Stimulated activated CD8-positive, alpha-beta memory T cell treated with anti-CD3 and anti-CD28 coated beads, Interleukin-15, amount 100 ng/mL, for 4 hours (primary cell): ENCODE measurements at places on chromosomes 16 and 17.

GRCh38 chr17:1260770-1261161, 9.5 kb upstream of the BHLHA9 start:
- no peak for DNase-seq

DNA sequence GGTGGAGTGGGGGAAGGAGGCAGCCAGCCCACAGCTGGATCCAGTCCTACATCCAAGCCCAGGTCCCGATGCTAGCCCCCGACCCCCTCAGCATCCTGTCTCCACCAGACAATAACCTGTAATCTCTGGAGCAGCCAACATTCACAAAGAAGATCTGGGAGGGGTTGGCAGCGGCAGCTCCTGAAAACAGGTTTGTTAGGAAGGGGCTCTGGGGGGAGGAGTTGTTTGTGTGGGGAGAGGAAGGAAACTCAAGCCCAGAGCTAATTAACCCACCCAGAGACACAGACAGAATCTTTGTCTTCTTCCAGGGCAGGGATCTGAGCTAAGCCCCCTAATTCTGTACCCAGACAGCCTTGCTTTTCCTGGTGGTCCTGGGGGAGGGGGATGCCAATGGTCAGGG, 4.6 kb upstream of the C17orf113 start:
- DNase-seq = no peak

GRCh38 chr16:11016993-11017392, 72.6 kb downstream of the CLEC16A start:
- peak; percentile 28 for DNase-seq

DNA sequence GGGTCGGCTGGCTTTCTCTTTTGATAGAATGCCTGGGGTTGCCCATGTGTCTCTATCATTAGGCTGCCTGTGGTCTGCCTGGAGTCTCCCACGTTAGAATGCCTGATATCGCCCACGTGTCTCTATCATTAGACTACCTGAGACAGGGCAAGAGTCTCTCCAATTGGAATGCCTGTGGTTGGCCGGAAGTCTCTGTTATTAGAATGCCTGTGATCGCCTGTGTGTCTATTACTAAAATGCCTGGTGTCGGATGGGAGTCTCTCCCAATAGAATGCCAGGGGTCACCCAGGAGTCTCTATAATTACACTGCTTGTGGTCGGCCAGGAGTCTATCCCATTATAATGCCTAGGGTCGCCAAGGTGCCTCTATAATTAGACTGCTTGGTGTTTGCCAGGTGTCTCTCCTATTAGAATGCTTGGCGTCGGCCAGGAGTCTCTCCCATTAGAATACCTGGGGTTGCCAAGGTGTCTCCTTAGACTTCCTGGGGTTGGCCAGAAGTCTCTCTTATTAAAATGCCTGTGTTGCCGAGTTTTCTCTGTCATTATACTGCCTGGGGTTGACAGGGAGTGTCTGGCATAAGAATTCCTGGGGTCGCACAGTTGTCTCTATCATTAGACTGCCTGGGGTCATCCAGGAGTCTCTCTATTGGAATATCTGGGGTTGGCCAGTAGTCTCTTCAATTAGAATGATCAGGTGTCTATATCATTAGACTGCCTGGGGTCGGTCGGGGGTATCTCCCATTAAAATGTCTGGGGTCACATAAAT, 2272.8 kb downstream of the TP53TG3F start:
- DNase-seq = no peak

DNA sequence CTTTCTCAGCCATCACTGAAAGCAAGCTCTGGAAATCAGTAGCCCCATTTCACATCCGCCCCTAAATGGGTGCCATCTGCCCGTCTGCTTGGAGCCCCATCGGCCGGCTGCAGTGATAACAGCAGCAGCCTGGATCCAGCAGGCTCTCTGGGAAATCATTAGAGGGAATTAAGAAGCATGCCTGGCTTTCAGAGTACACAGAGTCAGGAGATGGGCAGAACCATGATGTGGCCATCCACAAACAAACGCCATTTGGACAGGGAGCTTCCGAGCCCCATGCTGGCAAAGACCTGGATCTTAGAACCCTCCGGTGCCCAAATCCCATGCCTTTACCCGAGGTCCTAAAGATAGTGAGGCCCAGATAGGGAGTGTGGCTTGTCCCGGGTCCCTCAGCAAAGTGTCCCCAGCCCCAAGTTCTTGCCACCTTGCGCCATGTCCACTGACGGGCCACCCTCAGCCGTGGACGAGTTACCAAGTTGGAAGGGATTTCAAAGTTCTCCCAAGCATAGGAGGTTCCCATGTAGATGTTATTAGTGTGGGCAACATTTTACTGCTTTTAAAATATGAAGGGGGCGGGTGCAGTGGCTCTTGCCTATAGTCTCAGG, 1.0 kb upstream of the LITAF start:
- no peak for DNase-seq

DNA sequence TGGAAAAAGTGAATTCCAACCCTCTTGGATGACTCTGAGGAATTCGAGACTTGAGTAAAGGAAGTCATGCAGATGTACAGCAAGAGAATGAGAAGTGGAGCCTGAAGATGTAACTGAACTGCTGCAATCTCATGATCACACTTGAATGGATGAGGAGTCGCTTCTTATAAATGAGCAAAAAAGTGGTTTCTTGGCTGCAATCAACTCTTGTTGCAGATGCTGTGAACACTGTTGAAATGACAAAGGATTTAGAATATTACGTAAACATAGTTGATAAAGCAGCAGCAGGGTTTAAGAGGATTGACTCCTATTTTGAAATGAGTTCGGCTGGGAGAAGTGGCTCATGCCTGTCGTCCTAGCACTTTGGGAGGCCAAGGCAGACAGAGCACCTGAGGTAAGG, 25.5 kb downstream of the ASPA start:
- no peak for DNase-seq

DNA sequence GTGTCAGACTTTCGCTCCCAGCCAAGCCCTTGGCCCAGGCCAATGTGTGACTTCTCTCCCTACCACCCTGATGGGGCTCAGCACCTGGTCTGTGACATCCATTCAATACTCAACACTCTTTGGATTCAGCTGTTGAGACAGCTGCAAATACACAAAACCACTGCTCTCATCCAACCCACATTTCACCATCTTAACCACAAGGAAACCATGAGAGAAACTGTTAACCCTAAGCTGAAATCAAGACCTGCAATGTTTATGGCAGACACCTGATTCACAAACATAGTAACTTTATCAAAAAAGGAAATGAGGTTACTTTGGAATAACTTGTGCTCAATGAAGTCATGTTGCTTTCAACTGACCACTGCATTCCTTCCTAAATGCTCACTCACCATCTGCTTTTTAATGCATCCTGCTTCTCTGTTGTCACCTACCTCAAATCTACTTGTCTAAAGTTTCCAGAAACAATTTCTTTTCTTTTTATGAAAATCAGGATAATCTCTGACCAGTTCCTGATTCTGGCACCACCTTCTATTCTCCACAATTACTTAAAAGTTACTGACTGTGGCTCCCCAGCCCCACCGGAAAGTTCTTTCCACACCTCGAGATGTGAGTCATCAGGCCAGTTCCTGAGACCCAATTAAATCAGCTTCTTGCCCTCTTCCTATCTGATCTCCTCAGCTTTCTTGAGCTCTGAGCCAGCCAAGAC, 88.2 kb downstream of the NOG start:
- DNase-seq = no peak

DNA sequence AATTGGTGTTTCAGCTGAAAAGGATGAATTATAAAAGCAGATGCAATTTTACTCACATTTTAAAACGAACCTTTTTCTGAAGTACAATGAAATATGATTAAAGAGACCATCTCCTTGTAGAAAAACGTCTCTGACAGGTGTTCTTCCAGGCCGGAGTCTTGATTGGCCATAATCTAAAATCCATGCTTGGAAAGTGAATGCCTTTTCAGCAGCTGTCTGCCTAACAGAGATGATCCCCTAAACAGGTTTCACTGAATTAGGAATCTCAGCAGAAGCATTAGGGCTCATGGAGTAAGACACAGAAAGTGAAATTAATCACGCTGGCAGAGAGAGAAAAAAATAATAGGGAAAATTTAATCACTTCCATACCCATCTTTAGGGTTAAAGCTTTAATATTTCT, 39.3 kb upstream of the IRX5 start:
- DNase-seq = no peak

- DNase-seq = no peak
Observed at GRCh38 chr16:50747207-50747956, 5.5 kb downstream of the CYLD start.

DNA sequence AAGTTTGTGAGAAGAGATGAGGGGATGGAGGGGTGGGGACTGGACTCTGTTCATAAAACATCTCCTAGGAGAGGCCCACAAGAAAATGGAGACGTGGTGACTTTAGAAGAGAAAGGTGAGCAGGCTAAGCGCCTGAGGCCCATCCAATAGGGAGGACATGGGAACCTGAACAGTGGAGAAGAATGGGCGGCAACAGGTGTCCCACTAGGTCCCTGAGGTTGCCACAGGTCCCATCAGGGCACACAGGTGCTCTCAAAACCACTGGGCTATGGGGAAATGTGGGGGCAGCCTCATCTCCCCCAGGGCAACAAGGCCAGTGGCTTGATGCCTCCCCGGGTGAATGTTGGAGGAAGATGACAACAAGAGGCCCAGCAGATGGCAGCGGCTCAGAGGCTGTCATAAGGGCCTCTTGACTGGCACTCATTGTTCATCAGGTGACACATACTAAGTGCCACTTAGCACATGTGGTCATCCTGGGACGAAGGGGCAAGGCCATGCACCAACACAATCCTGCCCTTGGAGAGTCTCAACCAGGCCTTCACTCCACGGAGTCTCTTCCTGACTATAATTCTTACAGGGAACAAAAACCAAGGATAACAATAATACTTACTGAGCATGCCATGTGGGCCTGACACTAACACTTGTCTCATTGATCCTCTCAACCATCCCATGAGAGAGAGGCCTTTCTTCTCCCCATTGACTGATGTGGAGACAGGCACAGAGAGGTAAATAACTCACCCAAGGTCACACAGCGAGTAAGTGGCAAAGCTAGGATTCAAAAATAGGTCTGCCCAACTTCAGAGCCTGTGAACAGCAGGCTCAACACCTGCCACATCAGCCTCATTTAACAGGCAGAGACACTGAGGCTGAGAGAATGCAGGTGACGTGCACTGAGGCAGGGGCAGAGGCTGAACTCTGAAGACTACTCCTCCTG, 38.0 kb downstream of the CUEDC1 start:
- DNase-seq = no peak

- no peak for DNase-seq
Observed at GRCh38 chr16:69111216-69111875, 5.9 kb downstream of the HAS3 start.

- no peak for DNase-seq
Observed at GRCh38 chr16:15564604-15565339, 78.2 kb downstream of the MARF1 start.

DNA sequence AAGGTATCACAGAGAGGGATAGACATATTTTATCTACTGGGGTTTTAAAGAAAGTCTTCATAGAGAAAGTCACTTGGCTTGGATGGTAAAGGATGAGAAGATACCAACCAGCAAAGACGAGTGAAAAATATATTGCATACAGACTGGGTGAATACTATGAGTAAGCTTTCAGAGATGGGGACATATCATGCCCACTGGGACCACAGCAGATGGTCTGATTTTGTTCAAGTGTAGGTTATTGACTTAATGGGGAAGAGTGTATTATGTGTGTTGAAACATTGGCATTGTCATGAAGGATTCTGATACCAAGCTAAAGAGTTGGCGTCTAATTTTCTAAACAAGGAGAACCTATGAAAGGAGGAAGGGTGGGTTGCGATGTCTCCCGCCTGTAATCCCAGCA, 13.8 kb upstream of the MMD start:
- no peak for DNase-seq

DNA sequence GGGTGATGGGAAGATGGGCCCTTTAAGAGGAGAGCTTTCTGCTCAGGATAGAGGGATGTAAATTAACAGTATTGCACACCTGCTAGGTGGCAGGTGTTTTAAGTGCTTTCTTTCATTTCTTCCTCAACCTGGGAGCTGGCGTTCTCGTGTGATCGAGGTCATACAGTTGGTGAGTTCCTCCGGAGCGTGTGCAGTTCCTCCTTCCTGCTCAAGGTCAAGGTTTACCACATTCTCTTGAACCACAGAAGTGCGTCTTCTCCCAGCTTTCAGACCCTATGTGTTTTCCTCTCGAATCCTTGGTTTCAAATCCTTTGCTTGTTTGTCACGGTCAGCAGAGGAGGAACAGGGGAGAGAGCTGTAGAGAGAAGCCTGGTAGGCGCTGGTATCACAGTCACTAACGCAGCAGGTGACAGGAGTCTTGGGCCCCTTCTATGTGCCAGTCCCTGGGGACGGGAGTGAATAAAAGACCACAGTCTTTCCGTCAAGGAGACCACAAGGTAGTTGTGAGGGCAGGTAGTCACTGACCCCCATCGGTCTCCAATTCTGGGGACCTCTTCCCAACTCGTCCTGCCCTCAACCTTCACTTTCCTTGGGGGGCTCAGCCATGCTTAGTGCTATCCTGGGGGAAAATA, 791 bp downstream of the DNAI2 start:
- no peak for DNase-seq

DNA sequence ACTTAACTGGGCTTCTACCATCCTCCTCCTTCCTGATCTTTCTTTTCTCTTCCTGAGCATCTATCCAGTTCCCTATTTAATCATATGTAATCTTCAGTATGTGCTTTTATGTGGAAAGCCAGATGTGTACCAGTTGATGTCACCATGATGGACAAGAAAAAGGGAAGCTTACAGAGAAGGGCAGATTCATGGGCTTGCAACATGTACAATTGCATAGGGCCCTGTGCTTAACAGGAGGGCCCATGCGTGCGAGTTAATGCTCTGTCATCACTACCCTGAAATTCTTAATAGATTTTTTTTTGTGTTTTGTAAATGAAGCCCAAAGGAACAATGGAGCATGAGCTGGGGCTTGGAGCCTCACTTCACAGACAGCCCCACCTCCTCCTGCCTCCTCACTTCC, 124.3 kb downstream of the CDH13 start:
- no peak for DNase-seq

GRCh38 chr16:10300905-10301304, 85.0 kb upstream of the ATF7IP2 start:
- DNase-seq = no peak

GRCh38 chr16:57038166-57038565, 48.8 kb downstream of the NLRC5 start:
- no peak for DNase-seq

GRCh38 chr17:42138749-42139492, 15.9 kb downstream of the RAB5C start:
- DNase-seq = no peak

- DNase-seq = no peak
Observed at GRCh38 chr17:74272731-74273201, 1.3 kb upstream of the DNAI2 start.

DNA sequence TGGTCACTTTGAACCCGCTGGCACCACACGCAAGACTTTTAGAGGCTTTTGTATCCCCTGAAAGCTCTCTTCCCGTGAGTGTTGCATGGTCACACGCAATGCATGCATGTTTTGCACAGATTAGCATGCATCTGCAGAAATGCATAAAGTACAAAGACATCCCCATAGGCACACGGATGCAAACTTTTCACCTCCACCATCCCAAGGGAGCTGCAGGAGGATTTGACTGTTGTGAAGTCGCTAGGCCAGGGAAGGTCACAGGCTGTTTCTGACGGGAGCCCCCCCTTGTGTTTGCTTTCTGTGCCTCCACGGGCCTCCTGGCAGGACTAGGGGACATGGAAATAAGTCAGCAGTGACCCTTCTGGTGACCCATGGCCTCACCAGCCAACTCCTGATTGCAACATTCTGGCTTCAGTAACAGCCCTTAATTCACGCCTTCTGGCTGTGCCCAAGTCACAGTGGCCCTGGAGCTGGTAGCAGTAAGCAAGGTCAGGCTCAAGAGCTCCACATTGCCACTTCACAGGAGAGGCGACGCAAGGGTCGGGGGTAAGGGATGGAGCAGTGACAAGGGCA, 45.1 kb downstream of the SOX9 start:
- no peak for DNase-seq

GRCh38 chr17:80582165-80582564, 37.5 kb downstream of the RPTOR start:
- no peak for DNase-seq
